ENCODE measurements at places on chromosomes 4 and X.
A peak's percentile ranks its signal among the peaks of the same experiment; 100 is the strongest.

DNA sequence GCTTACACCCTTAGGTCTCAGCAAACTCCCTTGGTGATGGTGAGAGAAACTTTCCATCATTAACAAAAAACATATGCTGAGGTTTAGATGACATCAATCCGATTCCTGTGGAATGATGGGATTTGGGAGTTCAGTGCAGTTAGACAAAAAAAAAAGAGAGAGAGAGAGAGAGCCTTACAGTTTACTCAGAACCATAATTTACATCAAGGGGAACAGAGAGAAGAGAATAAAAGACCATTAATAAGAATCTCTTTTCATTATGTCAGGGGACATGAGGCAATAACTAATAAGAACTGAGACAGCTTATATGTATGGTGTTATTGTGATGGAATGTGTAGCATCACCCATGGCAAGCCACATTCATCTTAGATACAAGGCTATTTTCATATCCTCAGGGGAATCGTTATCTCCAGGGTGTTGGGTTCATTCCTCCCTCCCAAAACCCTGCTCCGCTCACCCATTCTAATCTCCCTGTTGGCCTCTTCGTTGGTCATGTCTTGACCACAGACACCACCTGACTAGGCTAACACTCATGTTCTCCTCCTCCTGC, 175.7 kb upstream of the MXRA5 start:
- DNase-seq, result no peak

- no peak for DNase-seq
Measured at GRCh38 chr4:3791256-3791655, 25.1 kb downstream of the ADRA2C start.

DNA sequence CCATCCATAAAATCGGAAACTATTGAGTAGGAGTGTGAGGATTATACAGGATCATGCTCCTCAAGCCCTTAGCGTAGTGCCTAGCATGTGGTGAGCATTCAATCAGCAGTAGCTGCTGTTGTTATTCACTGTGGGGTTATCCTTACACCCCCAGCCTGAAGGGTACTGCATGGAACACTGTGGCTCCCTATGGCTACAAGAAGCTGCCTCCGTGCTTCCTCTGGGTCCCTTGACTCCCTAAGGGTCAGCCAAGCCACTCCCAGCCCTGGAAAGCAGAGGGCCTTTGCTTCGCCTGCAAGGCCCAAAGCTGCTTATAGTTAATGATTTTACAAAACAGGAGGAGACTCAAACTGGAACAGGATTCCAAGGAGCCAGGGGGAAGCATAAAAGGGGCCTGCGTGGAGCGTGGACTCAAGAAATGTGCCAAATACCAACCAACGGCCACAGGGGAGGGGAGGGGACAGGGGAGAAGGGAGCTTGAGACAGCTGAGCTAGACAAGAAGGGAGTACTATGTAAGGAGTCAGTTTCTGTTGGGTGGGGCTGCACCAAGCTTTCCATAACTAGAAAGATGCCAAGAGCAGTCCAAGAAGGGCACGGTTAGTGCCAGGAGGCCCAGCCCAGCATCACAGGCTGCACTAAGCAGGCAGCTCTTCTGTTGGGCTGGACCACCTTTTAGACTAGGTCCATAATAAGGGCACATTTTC, 15.9 kb downstream of the SEPTIN6 start:
- no peak for DNase-seq

GRCh38 chr4:3276986-3277385, 15.8 kb upstream of the RGS12 start:
- peak; percentile 87 for DNase-seq

DNA sequence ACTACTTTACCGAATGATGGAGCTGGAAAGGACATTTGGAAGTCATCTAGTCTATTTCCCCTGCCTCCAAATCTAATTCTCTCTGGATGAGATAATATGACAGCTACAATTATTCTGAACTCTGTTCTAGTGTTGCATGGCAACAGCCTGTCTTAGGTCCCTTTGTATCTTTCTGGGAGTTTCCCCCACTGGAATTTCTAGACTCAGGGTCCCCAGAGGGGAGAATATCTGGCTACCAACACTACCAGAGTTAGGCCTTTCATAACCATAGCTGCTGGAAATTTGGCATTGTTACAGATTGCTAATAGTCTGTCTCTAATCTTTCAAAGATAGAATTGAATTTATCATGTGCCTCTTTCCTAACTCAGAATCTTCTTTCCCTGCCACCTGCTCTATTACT, 4.5 kb downstream of the MSN start:
- no peak for DNase-seq

GRCh38 chrX:24682739-24683432, 10.8 kb upstream of the POLA1 start:
- DNase-seq, result no peak

DNA sequence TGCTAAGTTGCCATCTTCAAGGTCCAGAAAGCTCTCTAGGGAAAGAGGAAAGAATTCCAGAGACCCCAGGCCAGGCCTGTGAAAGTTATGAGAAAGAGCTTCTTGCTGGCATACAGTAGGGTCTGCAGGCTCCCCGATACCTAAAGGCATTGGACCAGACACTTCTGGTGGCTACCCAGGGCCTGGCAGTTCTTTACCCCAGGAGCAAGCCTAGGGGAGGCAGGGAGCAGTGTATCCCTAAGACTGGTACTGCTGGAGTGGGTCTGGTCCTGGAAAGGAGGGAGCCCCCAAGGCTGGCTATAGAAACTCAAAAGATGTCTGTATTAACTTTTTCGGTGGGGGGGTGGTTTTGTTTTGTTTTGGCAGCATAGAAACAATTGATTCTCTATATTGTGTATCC, 19.8 kb upstream of the FAM193A start:
- no peak for DNase-seq

- no peak for DNase-seq
Measured at GRCh38 chr4:74983253-74983635, 50.3 kb downstream of the PARM1 start.

- DNase-seq, result no peak
Measured at GRCh38 chr4:148396986-148397673, 45.1 kb downstream of the NR3C2 start.

GRCh38 chr4:165537028-165537648, 158.3 kb downstream of the CPE start:
- DNase-seq, result peak; percentile 16

- DNase-seq, result no peak
Measured at GRCh38 chrX:140724309-140724708, 14.8 kb downstream of the LINC00632 start.

DNA sequence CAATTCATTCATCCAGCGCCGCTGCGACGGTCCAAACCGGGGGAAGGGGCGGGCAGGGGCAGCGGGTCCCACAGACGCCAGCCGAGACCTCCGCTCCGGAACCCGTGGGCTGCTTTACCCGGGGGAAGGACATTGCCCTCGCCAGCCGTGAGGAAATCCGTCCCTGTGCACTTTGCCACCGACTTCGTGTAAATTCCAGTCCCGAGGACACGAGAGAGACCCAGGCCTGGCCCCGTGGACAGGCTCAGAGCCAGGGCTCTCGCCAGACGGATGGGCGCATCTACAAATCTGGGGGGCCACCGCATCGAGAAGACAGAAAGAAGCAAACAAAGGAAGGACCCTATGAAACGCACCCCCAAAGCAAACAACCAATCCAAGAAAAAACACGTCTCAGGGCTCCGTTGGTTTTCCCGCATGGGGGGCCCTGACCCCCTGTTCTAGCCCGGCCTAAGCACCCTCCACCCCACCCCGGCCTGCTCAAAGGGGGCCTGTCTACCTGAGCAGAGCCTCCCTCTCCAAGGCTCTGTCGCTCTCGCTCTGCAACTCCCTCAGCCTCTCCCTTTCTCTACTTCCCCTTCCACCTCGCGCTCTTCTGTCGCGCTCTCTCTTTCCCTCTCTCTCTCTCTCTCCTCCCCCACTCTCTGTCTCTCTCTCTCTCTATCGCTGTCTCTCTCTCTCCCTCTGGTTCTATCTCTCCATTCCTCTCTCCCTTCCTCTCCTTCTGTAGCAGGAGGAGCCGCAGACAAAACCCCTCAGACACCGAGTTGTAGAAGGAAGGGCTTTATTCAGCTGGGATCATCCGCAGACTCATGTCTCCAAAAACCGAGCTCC, 11.3 kb downstream of the FRG2 start:
- DNase-seq, result no peak

GRCh38 chrX:55142206-55142918, 53.5 kb downstream of the PAGE2 start:
- no peak for DNase-seq

DNA sequence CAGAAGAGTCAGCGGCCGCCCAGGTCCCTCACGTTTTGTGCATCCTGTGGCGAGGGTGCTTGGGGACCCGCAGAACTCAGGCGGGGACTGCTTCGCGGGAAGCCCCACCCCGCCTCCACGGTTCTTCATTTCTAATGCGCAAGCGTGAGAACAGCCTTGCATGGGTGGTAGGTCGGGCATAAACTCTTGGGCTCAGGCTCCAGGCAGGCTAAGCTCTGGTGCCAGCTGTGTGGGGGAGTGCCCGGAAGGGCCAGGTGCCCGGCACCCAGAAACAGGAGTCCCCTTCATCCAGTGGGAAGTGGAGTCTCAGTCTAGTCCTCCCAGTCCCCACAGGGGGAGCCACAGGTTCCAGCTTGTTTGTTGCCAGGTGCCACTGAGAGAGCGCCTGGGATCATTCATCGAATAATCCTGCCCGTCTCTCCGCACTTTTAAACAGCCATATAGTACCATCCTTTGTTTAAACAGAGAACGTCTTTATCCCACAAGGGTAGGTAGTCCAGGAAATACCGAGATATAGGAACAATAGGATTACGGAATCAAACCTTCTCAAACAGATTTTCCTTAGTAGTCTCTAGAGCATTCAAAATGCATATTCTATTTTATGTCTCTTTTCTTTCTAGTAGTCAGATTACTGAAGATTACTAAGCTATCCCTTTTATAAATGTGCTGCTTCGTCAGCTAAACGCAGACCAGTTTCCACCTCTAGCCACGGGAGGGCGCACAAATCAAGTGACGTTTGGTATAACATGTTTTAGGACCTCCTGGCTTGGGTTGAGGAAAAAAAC, 12.7 kb upstream of the RBBP7 start:
- DNase-seq, result peak; percentile 44

DNA sequence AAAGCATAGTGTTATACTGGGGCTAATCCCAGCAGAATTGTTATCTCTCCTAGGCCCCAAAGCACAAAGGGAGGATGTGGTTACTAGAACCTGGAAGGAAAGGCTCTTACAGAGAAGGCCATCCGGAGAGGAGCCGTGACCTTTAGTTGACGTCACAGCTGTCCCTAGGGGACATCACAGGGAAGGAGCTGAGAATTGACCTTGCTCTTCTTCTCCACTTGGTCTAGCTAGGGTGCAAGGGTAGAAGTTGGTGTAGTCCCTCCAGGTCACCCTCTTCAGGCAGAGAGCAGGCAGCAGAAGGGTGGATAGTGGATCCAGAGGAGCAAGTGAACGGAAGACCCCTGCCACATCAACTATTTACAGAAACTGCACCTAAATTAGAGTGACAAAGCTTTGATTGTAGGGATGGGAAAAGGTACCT, 22.8 kb upstream of the FGF2 start:
- no peak for DNase-seq

DNA sequence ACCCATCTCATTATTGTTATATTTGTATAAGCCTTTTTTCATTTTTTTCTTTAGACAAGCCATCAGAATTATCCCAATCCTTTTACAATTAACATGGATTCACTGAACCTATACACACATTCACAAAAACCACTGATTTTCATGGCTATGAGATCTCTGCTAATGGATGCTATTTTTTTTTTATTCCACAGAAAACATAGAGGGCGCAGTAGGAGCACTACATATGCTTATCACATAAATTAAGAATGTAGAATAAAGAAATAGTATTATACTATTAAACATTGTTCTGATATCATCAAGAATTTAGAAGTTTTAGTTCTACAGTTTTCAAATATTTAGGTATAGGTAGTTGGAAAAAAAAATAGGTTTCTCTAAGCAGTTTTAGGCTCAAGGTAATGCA, 1477.4 kb downstream of the ARAP2 start:
- no peak for DNase-seq

- peak; percentile 81 for DNase-seq
Measured at GRCh38 chr4:54217642-54218495, 11.2 kb upstream of the PDGFRA start.

- DNase-seq, result no peak
Measured at GRCh38 chr4:39883646-39884045, 94.1 kb downstream of the PDS5A start.

DNA sequence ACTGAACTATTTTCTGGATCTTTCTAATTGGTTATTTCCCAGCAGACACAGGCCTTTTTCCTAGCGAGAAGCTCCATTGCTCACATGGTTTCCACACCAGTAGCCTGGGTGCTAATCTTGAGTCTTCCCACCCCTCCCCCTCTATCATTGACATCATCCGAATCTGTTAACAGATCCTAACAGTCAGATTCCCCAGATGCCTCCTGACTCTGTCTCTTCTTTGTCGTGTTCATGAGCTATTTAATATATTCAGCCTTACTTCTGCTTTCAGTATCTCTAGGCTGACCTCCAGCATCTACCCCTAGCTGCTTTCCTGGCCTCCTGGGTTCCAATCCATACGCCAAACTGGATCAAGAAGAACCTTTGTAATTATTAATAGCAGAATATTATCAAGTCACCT, 85.0 kb downstream of the CLNK start:
- no peak for DNase-seq

- DNase-seq, result no peak
Measured at GRCh38 chr4:138092060-138092459, 150.1 kb downstream of the SLC7A11 start.

- peak; percentile 29 for DNase-seq
Measured at GRCh38 chr4:109998867-109999584, 86.3 kb downstream of the EGF start.

DNA sequence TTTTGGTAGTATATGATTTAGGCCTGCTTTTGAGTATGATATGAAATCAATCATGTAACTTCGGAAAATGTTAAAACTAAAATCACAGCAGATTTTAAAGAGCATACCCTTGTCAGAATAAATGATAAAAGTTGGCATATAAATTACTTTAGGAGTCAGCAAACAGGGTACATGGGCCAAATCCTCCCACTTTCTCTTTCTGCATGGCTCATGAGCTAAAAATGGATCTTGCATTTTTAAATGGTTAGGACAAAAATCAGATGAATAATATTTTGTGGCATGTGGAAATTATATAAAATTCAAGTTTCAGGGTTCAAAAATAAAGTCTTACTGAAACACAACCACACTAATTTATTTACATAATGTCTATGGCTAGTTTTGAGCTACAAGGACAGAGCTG, 214.9 kb downstream of the GASK1B start:
- no peak for DNase-seq

GRCh38 chrX:153689654-153690465, 2.1 kb downstream of the SLC6A8 start:
- no peak for DNase-seq

DNA sequence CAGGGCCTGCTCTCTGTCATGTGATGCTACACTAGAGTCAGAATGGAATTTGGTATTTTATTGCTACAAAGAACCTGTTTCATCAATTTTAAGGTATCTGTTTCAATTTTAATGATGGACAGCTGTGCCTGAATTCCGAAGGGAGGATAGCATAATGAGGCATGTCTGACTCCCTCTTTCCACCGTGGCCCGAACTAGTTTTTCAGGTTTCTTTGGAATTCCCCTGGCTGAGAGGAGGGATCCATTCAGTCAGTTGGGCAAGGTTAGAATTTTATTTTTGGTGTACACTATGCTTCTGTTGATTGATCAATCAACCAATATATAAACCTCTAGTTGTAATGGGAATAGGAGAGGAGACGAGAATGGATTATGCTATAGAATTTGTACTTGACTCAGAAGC, 761.8 kb downstream of the FAM133A start:
- DNase-seq, result no peak

Measured in hepatic stellate cell (primary cell).